ENCODE measurements at places on chromosomes 1 and 21. TPM values are rescaled to one million over a fixed set of nuclear protein-coding genes. Genes with fewer than 3 reads are reported as not detected.

Gene CHI3L2
- not detected for total RNA-seq

DNA sequence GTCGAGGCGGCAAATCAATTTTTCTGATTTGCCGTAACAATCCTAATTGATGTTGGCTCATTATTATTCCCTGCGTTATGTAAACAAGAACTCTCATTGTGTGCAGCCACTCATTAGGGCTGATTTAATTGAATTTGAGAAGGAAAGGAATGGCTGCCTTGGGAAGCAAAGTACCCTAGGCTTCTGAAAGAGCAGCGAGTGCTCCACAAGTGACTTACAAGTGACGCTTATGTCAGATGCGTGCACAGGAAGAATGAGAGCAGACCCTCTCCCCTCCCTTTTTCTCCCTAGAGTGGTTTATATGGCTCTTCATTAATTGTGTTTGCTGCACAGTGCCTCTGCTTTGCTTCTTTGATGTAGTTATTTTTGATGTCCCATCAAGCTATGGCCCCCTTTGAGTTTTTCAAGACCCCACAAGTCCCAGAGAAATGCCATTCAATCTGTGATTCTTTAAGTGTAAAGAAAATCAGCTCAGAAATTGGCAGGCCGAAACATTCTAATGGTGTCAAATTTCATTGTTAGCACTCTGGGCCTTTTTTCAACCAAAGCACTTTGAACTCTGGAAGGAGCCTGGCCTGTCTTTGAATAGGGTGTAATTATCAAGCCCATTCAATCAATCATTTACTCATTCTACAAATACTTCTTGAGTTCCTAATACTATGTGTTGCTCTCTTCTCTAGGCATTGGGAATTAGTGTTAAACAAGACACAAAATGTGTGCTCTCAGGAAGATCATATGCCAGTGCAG is 86.8 kb upstream of the VAV3 start:
- no peak overlapping the region for H3K27ac ChIP-seq
- DNase-seq: no peak
- no peaks in the 10 kb centered on the region for H3K36me3 ChIP-seq

DNA sequence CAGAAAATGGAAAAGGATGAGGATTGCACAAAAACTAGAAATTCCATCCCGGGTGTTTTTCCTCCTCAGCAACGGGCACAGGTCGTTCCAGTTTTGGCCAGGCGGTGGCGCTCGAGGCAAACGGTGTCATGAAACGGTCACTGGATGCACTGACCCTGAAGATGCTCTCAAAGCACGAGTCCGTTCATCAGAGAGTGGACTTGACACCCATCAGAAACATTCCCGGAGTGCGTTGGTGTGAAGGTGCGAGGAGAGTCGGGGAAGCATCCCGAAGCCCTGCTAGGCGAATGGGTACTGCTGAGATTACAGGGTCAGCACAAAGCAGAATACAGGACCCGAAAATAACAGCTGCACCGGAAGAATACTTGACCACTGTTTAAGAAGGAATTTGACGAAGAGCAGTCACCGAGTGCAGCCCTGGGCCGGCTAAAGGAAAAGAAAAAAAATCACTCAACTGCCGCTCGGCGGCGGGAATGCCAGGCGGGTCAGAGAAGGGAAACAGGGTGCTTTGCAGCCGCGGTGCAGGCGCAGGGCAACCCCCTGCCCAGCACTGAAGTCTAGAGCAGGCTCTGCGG is 71.7 kb upstream of the ETS2 start:
- H3K36me3 ChIP-seq: no peaks in the 10 kb centered on the region
- H3K27ac ChIP-seq: peak overlapping the region; percentile 65

- peaks cover 26% of the 10 kb centered on the region for H3K4me1 ChIP-seq
- H3K36me3 ChIP-seq: no peaks in the 10 kb centered on the region
- no peak overlapping the region for H3K4me3 ChIP-seq
- no peaks in the 10 kb centered on the region for H3K27me3 ChIP-seq
- no peak for DNase-seq
Observed at GRCh38 chr1:236508593-236509027, 15.2 kb upstream of the LGALS8 start.

DNA sequence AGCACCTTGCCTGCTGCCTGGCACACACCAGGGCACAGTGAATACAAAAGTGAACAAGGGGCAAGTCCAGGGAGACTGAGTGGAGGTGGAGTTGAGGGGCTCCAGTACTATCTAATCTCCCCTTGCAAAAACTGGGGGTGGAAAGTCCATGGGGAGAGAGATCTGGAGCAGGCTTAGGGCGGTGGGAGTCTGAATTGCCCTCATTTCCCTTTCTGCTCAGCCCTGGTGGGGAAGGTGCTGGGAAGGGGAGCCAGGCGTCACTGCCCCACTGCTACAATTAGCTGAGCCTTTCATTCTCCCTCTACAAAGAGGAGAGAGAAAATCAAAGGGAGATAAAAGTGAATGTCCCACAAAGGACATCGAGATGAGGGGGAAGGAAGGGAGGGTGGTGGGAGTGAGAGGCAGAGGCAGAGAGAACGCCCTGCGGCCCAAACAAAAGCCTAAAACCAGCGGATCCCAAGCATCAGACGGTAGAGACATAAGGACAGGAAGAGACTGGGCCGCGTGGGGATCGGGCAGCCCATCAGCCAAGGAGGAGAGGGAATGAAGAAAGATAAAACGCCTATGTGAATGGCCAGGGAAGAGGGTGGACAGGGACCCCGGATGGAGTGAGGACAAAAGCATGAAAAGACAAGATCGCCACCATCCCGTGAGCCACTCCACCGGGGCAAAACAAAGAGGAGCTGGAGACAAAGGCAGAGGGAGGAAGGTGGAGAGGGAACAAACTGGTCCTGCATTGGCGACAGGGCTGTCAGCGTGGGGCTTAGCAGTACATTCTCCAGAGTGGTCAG is 46.8 kb upstream of the SOX13 start:
- no peak overlapping the region for H3K27ac ChIP-seq
- H3K27me3 ChIP-seq: peaks cover 19% of the 10 kb centered on the region
- H3K36me3 ChIP-seq: no peaks in the 10 kb centered on the region
- peaks cover 2% of the 10 kb centered on the region for H3K4me1 ChIP-seq
- H3K4me3 ChIP-seq: no peak overlapping the region

- peaks cover 26% of the 10 kb centered on the region for H3K27me3 ChIP-seq
- H3K27ac ChIP-seq: no peak overlapping the region
- H3K4me1 ChIP-seq: peaks cover 26% of the 10 kb centered on the region
Observed at GRCh38 chr1:66274634-66275033, 259.3 kb upstream of the SGIP1 start.

- no peaks in the 10 kb centered on the region for H3K27me3 ChIP-seq
- H3K4me1 ChIP-seq: peaks cover 54% of the 10 kb centered on the region
- DNase-seq: no peak
- peak overlapping the region; percentile 82 for H3K27ac ChIP-seq
- H3K4me3 ChIP-seq: peak overlapping the region; percentile 32
- no peaks in the 10 kb centered on the region for H3K36me3 ChIP-seq
Observed at GRCh38 chr1:3352299-3352951, 102.0 kb upstream of the ARHGEF16 start.

DNA sequence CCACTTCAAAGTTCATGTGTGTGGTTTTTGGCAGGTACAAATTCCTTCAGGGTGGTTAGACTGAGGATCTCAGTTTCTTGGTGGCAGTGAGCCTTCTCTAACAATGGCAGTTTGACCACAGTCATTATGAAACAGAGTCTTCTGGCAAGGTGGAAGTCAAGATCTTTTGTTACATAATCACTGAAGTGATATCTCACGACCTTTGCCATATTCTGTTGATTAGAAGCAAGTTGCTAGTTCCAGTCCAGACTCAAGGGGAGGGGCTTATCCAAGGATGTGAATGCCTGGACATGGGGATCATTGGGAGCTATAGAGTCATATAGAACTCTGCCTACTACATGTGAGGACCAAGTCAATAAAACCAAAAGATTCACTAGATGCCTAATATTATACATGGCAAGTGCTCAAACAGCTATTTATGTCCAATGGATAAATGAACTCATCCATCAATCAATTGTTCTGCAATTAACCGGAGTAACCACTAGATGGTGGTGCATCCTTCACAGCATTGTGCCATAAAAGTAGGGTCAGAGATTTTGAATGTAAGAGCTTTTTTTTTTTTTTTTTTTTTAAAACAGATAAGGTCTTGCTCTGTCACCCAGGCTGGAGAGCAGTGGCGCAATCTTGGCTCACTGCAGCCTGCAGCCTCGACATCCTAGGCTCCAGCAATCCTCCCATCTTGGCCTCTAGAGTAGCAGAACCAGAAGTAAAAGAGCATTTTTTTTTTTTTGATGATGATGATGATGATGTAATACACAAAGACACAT is 131.9 kb downstream of the CRB1 start:
- H3K4me1 ChIP-seq: no peaks in the 10 kb centered on the region
- H3K4me3 ChIP-seq: no peak overlapping the region
- no peaks in the 10 kb centered on the region for H3K36me3 ChIP-seq
- H3K27me3 ChIP-seq: peaks cover 2% of the 10 kb centered on the region
